Stimulated activated CD4-positive, alpha-beta T cell treated with anti-CD3 and anti-CD28 coated beads, Interleukin-4, amount 100 ng/mL, for 1 hour (primary cell): ENCODE measurements at places on chromosomes 5 and 9.

- DNase-seq = no peak
Measured at GRCh38 chr5:140633501-140633900, 526 bp upstream of the CD14 start.

DNA sequence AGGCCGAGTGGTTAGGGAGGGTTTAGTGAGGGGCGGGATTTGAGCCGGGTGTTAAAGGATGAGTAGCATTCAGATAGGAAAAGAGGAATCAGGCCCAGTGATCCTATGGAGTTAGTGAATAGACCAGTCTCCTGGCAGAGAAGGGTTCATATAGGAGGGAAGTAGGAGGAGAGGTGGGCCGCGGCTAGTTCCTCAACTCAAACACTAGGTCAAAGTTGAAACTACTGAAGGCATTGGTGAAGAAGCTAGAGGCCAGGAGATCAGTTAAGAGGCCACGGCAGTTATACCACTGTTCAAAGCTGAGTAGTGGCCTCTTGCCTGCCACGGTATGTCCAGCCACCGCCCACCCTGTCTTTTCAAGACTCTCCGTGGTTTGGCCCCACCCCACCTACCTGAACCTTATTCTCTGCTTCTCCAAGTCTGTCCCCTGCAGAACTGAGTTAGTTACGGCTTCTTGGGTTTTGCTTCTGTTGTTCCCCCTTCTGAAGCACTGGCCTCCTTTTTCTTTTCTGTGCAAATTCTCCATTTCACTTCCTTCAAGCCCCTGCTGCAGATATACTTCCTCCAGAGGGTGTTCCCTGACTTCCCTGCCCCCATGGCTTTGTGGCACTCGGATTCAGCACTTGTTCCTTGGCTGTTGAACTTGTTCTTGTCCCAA is 1.8 kb downstream of the ZBTB34 start:
- no peak for DNase-seq

GRCh38 chr5:127574852-127575679 is 57.6 kb downstream of the PRRC1 start:
- DNase-seq = no peak

DNA sequence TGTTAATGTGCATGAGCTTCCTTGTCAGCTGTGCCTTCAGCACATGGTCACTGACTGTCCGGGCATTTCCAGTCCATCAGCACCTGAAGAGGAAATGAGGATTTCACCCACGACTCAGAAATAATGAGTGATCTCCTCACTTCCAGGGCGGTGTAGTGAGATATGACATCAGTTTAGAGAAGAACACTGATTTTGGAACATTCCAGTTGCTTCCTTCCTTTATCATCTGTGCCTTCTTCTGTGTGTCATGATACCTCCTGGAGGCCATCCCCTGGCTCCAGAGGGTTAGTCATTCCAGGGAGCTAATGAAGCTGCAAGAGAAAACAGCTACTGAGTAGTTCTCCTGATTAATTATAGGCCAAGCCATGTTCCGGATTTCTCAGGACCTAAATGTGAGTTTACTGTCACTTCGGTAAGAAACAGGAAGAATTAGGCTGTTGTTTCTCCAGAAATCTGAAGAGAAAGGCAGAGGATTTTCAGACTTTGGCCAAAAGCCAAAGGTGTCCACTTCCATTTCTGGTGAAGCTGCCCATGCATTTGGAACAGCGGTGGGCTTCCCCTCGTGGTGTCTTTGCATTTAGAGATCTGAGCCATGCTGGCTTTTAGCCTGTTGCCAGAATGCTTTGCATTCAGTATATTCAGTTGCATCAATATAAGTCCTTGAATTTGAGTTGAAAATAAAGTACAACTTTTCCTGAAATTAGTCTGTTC is 161.3 kb upstream of the OTULINL start:
- DNase-seq = no peak

- DNase-seq = no peak
Measured at GRCh38 chr5:171521219-171521633, 101.8 kb downstream of the FGF18 start.
